ENCODE measurements at places on chromosomes 2 and 18.
A peak's percentile ranks its signal among the peaks of the same experiment; 100 is the strongest.

DNA sequence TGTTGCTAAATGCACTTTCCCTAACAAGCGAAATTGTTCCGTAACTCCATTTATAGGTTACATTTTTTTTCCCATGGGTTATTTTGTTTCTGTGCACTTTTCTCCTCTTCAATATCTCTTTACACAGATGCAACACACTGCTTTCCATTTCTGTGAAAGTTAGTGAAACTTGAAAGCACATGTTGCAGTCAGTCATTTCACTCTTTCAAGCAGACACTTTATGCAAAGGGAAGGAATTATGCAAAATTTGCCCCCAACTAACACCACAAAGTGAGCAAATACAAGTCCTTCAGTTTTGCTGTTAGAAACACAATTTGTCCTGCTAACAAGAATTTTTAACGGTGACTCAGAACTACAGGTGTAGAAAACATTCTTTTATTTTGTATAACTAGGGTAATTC, 124.8 kb downstream of the PTH2R start:
- DNase-seq, result no peak

DNA sequence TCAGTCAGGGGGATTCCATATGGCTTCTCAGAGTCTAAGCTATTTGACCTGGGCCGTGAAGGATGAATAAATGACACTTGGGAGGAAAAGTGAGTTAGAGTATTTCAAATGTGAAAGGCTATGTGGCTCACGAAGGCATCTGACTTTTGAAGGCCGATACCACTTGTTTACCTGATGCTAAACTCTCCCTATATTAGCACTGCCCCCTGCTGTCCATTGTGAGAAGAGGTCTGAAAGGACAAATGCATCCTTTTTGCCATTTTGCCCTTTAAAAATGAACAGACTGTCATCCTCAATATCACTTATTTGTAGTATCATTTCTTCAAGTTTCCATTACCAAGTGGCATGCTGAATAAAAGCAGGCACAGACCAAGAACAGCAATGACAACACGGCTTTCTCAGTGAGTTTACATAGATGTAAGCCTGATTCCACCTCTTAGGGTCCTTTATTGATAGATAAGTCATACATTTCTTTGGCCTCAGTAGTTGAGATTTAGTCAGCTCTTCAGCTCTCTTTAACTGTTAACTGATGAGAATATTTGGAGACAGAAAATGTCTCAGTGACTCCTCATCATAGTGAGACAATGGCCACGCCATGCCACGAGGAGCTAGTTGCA, 40.1 kb downstream of the DOCK10 start:
- peak; percentile 60 for DNase-seq

DNA sequence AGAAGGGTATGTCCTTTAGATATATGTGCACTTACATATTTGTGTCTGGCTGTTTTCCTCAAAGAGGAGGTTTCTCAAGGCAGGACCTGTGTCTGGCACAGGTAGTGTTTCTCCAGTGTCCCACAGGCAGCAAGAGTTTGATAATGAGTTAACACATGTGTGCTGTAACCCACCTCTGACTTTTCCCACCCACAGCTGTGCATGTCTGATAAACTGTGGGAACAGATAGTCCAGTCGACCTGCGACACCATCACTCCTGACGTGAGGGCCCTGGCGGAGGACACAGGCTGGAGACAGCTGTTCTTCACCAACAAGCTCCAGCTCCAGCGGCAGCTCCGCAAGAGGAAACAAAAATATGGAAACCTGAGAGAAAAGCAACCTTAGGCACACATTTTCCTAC, 58.2 kb downstream of the SLC16A14 start:
- no peak for DNase-seq

DNA sequence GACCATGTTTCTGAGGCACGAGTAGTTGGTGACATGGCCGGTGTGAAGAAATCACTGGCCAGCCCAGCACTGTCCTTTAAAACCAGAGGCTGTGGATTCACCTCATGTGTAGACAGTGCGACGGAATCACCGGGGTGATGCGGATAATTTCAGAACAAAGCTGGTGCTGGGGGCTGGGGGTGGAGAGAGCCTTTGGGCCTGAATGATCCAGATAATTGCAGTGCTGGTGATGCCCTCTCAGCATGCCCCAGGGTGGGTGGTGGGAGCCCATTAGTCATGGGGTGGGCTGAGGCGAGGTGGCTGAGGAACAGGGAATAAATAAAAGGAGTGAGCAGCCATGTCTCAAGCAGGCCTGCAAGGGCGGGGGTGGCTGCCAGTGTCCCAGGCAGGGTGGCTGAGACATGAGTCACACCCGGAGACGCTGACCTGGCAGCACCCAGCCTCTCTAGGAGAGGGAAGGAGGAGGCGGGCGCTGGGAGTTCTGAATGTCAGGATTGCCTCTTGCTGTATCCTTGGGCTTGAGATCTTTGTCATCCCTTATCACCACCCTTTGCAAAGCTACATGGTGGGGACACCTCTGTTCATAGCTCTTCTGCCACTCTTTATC, 151.1 kb upstream of the MSH6 start:
- DNase-seq, result no peak

DNA sequence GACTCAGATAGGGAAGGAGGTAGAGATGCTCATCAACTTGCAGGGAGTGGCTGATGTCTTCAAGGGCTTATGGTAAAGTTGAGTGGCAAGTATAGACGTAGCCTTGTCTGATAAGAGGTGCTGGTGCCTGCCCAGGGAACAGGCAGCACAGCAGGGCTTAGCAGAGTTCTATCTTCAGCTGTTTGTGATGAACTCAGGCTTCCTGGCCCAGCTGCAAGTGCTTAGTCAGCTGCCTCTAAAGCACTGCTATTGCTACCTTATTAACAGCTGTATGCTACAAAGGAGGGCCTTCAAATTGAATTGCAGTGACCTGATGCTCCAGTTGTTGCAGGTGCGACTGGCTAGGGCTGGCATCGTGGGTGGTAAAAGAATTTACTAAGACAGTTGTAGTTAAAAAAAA, 82.1 kb downstream of the TSN start:
- DNase-seq, result no peak

DNA sequence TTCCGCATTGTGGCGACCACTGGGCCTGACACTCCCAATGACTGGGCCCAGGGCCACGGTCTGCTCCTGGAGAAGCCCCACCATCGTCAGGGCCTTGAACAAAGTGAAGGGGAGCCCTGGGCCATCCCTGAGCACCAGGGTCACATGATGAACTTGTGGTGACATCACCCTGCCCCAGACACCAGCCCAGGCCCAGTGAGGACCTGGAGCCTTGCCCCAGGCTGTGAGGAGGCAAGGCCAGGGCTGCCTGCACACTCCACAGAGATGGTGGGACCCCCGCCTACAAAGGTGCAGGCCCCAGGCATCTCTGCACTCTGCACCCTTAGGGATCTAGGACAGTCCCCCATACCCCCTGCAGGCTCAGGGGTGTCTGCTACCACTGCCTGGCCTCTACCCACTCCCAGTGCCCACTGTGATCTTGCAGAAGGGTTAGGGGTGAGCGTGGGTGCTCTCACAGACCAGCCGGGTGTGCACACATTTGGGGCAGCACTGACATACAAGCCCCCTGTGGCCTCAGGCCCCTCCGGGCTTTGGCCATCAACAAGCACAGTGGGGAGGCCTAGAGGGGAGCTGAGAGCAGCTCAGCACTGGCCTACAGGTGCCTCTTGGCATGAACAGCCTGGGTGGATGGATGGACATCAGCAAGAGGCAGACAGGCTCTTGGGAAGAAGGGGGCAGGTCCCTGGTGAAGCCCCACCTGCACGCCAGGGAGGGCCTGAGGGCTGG, 624.0 kb upstream of the LRRTM4 start:
- DNase-seq, result no peak

DNA sequence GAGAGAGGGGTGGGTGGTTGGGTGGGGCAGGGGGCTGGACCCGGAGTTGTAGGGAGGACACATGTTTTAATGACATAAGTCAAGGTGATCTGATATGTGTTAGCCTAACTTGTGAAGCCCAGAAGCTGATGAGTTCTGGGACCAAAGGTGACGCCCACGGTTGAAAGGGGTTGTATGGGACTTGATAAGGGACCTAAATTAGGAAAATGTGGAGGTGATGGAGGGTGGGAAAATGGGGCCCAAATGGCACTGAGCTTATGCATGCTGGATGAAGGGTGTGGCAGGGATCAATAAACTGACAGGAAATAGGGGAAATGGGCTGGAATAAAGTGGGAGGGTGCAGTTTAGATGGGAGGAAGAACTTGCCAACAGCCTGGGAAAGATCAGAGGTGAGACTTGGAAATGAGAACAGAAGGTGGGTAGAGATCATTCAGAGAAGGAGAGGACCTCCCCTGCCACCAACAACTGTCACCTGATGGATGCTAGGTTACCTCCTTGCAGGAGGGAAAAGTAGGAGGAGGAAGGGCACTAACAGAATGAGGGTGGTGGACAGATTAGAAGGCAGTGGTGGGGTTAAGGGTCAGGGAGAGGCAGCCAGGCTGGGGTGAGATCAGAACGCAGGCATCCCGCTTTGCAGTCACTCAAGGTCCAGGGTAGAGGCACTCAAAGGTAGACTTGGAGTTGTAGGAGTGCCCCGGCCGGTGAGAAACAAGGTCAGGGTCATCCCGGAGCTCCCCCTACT, 15.3 kb downstream of the WNT10A start:
- DNase-seq, result no peak

DNA sequence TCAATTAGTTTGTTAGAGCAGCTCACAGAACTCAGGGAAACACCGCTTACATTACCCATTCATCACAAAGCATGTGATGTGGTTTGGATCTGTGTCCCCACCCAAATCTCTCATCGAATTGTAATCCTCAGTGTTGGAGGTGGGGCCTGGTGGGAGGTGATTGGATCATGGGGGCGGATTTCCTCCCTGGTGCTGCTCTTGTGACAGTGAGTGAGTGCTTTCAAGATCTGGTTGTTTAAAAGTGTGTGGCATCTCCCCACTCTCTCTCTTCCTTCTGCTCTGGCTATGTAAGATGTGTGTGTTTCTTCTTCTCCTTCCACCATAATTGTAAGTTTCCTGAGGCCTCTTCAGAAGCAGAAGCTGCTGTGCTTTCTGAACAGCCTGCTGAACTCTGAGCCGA, 63.5 kb upstream of the AGPS start:
- DNase-seq, result peak; percentile 14

DNA sequence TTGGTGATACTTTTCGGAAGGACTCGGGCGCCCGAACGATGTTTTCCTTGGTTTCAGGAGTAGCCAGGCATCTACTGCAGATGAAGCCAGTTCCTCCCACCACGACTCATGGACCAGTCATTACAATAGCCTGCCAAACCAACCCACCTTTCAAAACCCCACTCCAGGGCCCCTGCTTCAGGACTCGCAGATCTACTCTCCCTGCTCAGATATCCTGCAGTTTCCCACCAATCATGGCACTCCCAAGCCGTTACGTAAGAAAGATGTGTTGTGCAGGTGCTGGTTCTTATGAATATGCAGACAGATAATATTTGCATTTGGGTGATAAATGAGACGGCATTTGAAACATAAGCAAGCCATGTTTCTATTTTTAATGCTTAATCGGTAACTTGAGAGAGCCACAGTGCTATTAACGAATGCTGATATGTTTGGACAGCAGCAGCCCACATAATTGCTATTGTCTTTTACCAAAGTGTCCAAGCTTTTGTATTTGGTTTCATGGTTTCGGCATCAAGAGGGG, 3.5 kb upstream of the CYS1 start:
- DNase-seq, result no peak

- no peak for DNase-seq
Observed at GRCh38 chr2:28054916-28055315, 164.4 kb downstream of the BABAM2 start.

DNA sequence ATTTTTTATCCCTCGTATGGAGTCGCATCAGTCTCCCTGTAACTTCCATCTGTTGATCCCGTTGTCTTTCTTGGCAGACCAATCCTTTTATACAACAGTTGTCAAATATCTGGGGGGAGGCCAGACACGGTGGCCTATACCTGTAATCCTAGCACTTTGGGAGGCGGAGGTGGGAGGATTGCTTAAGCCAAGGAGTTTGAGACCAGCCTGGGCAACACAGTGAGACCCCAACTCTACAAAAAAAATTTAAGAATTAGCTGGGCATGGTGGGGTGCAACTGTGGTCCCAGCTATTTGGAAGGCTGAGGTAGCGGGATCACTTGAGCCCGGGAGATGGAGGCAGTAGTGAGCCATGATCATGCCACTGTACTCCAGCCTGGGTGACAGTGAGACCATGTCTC, 2.0 kb downstream of the XRCC5 start:
- DNase-seq, result no peak

DNA sequence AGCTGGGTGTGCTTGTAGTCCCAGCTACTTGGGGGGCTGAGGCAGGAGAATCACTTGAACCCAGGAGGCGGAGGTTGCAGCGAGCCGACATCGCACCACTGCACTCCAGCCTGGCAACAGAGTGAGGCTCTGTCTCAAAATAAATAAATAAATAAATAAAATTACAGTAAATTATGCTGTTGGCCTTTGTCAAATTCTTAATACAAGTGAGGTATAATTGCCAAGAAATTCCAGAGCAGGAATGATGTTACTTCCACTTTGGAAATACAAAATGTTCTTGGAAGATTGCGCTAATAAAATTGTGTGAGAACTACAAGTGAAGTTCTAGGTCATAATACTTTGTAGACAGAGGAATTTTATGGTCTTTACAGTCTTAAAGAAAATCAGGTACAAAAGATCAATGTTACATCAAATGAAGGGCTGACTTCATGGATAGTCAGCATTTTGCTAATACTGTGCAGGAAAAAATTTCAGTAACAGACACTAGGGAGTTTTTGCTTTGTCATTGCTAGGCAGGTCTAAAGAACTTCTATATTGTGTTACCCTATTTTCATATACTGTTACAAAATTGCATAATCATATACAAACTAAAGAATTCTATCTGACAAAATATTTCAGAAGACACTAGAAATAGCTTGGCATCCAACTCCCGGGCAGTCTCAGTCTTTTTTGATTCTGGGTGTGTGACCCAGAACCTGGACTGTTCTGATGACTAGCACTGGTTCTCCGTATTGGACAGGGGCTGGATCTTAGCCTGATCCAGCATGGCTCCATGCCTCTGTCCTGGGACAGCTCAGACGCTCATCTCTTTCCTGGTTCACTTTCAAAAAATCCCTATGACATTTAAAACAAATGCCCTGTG, 76.0 kb upstream of the STK17B start:
- no peak for DNase-seq

- no peak for DNase-seq
Observed at GRCh38 chr2:113032737-113033136, 19.9 kb downstream of the IL36B start.
